ENCODE measurements at places on chromosomes 13 and 19.

- no peak for DNase-seq
These were observed 25.6 kb upstream of the PCCA start for GRCh38 chr13:100063333-100063732.

GRCh38 chr19:792306-792885 is 4.9 kb upstream of the PTBP1 start:
- DNase-seq: no peak

GRCh38 chr13:36903925-36904595 is 16.0 kb downstream of the SMAD9 start:
- no peak for DNase-seq

DNA sequence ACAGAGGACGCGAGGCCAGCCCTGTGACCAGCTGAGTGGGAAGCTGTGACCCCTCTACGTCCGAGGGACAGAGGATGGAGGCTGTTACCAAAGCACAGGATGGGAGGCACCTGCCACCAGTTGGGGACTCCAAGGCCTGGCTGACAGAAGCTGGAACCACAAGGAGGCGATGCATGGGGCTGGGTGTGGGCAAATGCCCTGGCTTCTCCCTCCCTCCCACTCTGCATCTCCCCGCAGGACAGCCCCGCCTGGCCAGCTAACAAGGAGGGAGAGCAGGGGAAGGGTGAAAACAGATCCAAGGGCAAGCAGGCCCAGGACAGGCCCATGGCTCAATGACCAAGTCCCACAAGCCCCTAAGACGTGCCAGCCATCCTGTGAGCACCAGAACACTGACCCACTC is 28.6 kb downstream of the AKT2 start:
- no peak for DNase-seq

- no peak for DNase-seq
These were observed 53.6 kb upstream of the ARHGEF7 start for GRCh38 chr13:111061358-111062045.

DNA sequence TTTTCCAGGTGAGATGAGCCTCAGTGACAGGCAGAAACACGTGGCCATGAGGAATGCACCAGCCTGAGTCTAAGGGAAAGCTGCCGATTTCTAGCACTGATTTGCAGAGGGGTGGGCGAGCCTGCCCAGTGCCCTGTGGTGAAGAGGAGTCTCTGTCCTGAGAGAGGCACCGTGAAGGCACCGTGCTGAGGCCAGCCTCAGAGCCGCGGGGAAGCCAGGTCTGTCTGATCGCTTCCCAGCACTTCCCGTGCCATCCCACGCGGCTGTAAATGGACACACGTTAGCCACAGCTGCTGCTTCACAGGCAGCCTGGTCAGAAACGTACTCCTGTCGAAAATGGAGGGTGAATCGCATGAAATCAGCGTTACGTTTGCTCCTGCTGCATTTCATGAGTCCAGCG is 79.8 kb downstream of the ATP11A start:
- DNase-seq: no peak

DNA sequence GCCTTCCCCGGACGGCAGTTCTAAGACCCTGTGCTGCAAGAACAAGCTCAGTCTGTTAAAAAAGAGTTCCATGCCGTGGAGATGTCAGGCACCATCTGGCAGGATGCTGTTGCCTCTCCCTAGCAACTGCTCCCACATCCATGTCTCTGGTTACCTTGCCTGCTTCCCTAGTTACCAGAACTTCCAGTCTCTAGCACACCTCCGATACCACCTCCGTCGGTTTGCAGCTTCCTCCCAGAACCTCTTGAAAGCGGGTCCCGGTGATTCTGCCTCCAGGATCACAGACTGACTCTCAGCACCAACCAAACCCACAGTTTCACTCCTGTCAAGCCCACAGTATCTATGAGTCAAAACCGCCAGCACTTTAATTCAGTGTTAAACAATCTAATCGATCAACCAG is 55.4 kb downstream of the KCTD12 start:
- DNase-seq: no peak

GRCh38 chr19:6568010-6568526 is 22.9 kb downstream of the CD70 start:
- DNase-seq: no peak

All from kidney epithelial cell (primary cell).